Stimulated activated CD8-positive, alpha-beta memory T cell treated with anti-CD3 and anti-CD28 coated beads, Interleukin-12 subunit alpha, Interleukin-12 subunit beta, amount 100 ng/mL, for 4 hours (primary cell): ENCODE measurements at places on chromosomes 11 and 22.

- DNase-seq, result no peak
Measured at GRCh38 chr11:114121804-114122504, 62.4 kb downstream of the ZBTB16 start.

DNA sequence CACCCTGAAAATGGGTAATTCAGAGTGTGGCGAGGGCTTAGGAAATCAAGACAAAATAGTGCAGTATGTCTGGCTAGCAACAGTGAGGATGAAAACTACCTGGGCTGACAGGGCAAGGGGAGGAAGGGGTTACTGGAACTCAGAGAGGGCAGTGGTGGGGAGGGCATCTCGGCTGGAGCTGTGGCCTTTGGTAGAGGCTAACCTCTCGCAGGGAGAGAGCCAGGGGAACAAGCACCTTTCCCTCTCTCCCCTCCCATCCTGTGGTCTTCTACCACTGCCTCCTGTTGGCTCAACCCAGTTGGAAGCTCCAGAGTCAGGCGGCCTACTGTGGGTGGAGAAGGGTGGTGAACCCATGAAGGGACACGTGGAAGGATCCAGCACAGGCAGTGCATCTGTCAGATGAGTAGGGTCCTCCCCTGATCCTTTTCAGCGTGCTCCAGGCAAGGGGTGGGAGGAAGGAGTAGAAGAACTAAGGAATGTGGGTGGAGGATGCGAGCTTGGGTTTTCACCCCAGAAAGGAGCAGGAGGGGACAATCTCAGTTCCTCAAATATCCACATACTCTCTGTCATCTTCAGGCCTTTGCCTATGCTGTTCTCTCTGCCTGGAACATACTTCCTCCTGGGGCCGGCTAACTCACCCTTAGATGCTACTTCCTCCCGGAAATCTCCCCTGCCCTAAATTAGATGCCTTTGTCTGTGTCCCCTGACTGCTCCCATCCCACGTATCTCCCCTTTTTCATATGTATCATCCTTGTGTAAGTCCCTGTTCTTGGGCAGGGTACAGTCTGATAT, 6.2 kb upstream of the KCNE3 start:
- DNase-seq, result no peak

- DNase-seq, result no peak
Measured at GRCh38 chr11:45538363-45538762, 127.1 kb downstream of the CHST1 start.

GRCh38 chr22:19117111-19117512, 5.1 kb downstream of the DGCR2 start:
- no peak for DNase-seq

GRCh38 chr11:11732116-11732515, 109.7 kb upstream of the USP47 start:
- DNase-seq, result no peak

- no peak for DNase-seq
Measured at GRCh38 chr11:94635072-94635471, 67.9 kb downstream of the PIWIL4 start.

GRCh38 chr11:11416502-11416901, 63.5 kb upstream of the CSNK2A3 start:
- DNase-seq, result no peak

DNA sequence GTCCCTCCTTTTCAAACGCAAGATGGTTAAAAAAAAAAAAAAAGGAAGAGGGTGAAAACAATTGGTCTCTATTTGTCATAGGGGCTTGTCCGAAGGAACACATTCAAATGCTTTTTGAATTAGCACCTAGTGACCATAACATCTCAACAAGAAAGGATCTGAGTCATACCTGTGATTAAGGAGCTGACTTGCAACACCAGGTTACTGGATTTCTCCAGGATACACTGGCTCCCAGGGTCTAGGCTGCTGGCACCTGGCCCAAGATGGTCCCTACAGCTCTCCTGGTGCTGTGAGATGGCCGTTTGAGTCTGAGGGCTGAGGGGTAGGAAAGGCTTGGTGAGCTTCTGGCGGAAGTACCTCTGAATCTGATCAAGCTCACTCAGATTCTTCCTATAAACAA, 28.4 kb upstream of the UCP3 start:
- DNase-seq, result no peak

DNA sequence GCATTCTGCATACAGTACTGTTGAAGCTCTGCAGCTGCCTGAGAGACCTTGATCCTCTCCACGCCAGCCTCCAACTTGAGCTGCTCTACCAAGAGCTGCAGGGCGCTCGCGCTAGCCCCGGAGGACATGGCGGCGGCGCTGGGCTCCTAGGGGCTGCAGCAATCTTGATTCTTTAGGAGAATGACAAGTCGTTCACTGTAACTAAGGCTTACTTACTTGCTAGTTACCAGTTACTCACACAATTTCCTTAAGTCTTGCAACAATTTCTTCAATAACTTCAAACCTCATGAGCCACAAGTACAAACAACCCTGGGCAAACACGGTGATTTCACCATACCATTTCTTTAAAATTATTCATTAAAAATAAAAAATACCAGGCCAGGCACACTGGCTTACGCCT, 21.9 kb downstream of the SBF2 start:
- DNase-seq, result no peak

DNA sequence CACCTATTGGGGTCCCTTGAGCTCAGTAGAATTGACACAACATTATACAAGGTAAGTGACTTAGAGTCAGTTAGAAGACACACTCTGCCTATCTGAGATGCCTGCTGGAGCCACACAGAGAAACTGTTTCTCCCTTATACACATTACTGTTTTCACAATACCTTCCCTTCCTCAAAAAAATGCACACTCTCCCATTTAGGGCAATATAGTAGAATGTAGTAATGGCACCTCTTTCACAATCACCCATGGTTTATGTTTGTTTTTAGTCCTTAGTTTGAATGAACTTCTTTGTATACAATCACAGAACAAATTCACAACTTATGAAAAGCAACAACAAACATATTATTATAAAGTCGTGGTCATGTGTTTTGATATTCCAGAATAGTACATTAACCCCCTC, 14.3 kb downstream of the OR52H1 start:
- no peak for DNase-seq

GRCh38 chr11:121008551-121008950, 15.4 kb upstream of the TBCEL start:
- no peak for DNase-seq

- DNase-seq, result no peak
Measured at GRCh38 chr11:12179531-12179930, 69.1 kb downstream of the MICAL2 start.

- DNase-seq, result no peak
Measured at GRCh38 chr11:10407749-10408685, 47.0 kb upstream of the AMPD3 start.

GRCh38 chr11:114984611-114985163, 306.4 kb downstream of the NXPE2 start:
- DNase-seq, result no peak

GRCh38 chr11:44592125-44592940, 26.9 kb downstream of the CD82 start:
- DNase-seq, result no peak

DNA sequence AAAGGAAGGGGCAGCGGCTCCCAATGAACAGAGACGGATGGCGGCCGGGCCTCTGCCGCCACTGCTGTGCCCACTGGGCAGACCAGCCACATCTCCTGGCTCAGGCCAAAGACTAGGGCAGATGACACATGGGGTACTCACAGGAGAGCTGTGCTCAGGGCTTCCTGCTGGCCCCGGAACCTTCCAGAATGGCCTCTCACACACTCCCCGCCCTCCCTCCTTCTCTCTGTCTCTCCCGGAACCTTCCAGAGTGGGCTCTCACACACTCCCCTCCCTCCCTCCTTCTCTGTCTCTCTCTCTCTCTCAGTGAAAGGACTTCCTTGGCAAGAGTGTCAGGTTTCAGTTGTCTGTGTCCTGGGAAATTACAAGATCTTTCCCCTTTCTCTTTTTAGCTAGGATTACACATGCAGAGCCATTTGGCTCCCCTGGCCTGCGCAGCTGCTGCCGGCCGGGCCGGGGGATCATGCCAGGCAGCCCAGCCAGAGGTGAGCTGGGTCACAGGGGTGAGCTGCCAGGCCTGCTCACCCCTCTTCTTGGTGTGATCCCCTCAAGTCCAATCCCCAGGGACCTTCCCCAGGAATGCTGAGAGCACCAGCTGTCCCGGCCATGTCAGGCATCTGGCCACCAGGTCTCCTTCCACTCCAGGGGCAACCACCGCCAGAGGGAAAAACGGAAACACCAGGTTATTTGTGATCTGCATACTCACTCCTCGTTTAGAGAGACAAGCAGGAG, 45.3 kb upstream of the ADA2 start:
- no peak for DNase-seq

DNA sequence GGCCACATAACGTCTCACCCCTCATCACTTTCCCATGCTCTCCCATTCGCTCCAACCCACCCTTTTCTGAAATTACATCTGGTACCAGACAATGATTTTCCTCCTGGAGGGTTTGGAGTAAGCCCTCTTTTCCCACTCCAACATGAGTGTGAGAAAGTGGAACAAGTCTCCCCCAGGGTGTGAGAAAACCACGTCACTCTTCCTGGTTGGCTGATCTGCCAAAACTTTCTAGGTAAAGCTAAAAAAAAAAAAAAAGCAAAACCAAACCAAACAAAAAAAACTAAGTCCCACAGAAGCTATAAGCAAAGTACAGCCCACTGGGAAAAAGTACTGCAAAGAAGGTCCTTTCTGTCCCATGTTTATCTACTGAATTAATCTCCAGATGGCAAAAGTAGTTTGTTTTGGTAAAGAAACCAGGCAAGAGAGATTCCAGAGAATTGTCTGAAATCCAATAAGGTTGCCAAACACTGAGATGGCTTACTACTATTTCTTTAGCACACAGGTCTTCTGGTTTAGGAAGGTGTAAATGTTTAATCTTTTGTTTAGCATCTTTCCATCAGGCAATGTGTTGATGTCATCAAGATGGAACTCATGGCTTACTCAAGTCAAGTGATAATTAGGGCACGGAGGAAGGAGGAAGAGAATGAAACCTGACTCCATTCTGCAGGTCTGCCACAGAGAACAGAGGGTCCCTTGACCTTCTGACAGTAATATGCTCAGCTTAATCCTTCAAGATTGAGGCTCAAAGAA, 395.6 kb downstream of the LARGE1 start:
- no peak for DNase-seq

DNA sequence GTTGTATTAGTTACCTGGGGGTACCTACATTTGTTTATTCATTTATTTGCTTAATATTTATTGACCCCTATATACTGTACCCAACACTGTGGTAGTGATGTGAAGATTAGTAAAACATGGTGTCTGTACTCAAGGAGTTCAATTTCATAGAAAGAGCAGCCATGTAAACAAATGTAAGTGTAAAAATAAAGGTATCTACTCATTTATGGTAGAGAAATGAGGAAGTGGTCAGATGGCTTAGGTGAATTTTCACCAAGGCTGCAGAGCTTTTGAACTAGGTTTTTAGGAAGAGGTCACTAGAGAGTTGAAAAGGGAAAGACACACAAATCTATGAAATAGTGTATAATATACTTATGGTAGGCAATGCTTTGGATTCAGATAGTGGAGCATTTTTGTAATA, 11.1 kb downstream of the CTR9 start:
- no peak for DNase-seq

- DNase-seq, result no peak
Measured at GRCh38 chr11:8342821-8343681, 79.4 kb upstream of the LMO1 start.

DNA sequence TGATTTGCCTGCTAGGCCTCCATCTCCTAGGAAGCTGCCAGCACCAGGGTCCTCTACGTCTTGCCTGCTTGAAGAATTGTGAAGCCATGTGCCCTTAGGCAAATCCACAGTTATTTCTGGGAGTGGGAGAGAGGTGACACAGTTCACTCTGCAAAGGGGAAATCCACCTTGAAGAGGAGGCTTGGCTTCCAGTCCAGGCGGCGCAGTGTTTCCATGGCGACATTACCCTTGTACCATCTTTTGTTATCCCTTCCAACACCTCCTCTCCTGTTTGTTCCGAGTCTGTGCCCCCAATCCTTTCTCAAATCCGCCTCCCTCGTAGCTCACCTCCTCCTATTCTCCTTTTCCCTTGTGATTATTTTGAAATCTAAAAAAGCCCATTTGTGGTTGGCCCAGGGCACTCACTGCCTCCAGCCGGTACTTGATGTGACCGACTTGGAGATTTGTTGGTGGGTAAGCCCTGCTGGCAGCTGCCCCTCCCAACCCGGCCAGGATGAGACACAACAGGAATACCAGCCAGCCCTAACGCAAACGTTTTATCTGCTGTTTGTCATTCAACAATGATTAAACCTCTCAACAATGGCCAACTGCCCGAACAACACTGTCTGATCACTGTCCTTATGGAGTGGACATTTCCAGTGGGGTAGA, 18.4 kb downstream of the SYT13 start:
- DNase-seq, result no peak

- DNase-seq, result no peak
Measured at GRCh38 chr11:108122166-108122628, 830 bp downstream of the ACAT1 start.

- no peak for DNase-seq
Measured at GRCh38 chr11:14774721-14775120, 117.3 kb downstream of the CYP2R1 start.

DNA sequence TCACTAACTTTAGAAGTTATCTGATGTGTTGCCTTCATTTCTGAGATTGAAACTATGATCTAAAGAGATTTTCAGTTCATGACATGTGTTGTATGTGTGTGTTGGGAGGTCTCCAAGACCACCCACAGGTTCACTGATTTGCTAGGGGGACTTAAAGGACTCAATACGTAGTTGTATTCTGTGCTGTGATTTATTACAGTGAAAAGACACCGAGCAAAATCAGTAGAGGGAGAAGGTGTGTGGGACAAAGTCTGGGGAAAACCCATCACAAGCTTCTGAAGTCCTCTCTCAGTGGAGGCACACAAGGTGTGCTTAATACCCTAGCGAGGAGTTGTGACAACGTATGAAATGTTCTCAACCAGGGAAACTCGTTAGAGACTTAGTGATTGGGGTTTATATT, 35.6 kb downstream of the RNF169 start:
- no peak for DNase-seq

- DNase-seq, result no peak
Measured at GRCh38 chr11:31656051-31656450, 146.5 kb downstream of the ELP4 start.

GRCh38 chr11:126079621-126080124, 17.0 kb upstream of the CDON start:
- DNase-seq, result no peak

DNA sequence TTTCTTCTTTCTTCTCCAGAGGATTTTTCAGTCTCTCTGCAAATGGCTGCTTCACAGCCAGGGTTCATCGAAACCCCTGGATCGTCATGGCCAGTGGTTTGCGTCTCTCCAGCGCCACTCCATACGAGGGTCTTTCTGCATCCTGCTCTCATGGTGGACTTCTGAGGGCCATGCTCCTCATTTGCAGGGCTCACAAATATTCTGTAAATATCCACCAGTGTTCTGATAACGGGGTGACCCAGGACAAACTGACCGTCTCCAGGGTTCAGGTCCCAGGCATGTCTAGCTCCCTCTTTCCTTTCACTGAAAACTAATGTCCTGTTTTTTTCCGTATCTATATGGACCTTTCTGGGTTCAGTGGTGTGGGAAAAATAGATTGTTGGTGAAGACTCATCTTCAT, 15.7 kb upstream of the VPREB1 start:
- no peak for DNase-seq

GRCh38 chr11:132154781-132155180, 784.4 kb downstream of the NTM start:
- no peak for DNase-seq

- DNase-seq, result no peak
Measured at GRCh38 chr11:69496631-69497220, 15.3 kb downstream of the LINC01488 start.

GRCh38 chr11:70040452-70040851, 37.7 kb upstream of the ANO1 start:
- no peak for DNase-seq
